ENCODE measurements at places on chromosomes 1 and 21. TPM values are rescaled to one million over a fixed set of nuclear protein-coding genes. Genes with fewer than 3 reads are reported as not detected.
A peak's percentile ranks its signal among the peaks of the same experiment; 100 is the strongest.

- no peak overlapping the region for H3K27ac ChIP-seq
- H3K36me3 ChIP-seq: no peaks in the 10 kb centered on the region
- no peak for DNase-seq
- no peak overlapping the region for H3K4me3 ChIP-seq
Observed at GRCh38 chr1:217275655-217276398, 355.1 kb downstream of the GPATCH2 start.

GRCh38 chr21:35559128-35559828 is 501.0 kb downstream of the SETD4 start:
- no peaks in the 10 kb centered on the region for H3K36me3 ChIP-seq
- H3K27me3 ChIP-seq: no peaks in the 10 kb centered on the region
- DNase-seq: no peak
- no peak overlapping the region for H3K4me3 ChIP-seq

ATP6V1G3 gene
- total RNA-seq: not detected

SNRPE gene
- 195 TPM for total RNA-seq

CDCA8 gene
- total RNA-seq: 33.2 TPM

GRCh38 chr21:46618738-46619379 is 14.0 kb upstream of the S100B start:
- H3K27ac ChIP-seq: no peak overlapping the region
- H3K36me3 ChIP-seq: no peaks in the 10 kb centered on the region
- H3K4me1 ChIP-seq: peaks cover 11% of the 10 kb centered on the region
- no peaks in the 10 kb centered on the region for H3K27me3 ChIP-seq

DNA sequence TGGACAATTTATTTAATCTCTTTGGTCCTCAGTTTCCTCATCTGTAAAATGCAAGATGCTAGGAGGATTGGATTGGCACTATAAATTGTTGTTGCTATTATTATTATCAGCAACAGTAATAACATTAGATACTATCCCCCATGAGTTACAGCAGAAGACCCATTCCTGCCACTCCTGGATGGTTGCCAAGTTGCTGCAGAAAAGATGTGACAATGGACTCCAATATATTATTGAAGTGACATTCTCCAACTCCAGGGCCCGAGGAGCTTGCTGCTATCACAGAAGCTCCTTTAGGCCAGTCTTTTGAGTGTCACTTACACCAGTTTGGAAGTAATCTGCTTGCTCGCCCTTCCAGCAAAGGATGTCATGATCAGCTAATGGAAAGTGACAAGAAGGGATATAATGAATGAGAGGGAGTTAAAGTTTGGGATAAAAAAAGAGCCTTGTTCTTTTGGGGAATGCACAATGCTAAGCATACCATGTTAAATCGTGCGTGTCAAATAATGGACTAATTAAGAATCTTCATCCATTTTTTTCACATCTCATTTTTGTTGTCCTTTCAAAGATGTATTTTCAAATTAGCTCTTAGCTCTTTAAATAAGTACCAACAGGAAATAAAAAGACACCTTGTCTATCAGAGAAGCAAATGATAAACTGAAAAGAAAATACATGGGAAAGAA is 19.5 kb upstream of the PROX1 start:
- no peaks in the 10 kb centered on the region for H3K36me3 ChIP-seq
- no peak overlapping the region for H3K4me3 ChIP-seq
- H3K27ac ChIP-seq: no peak overlapping the region
- peaks cover 72% of the 10 kb centered on the region for H3K27me3 ChIP-seq

DNA sequence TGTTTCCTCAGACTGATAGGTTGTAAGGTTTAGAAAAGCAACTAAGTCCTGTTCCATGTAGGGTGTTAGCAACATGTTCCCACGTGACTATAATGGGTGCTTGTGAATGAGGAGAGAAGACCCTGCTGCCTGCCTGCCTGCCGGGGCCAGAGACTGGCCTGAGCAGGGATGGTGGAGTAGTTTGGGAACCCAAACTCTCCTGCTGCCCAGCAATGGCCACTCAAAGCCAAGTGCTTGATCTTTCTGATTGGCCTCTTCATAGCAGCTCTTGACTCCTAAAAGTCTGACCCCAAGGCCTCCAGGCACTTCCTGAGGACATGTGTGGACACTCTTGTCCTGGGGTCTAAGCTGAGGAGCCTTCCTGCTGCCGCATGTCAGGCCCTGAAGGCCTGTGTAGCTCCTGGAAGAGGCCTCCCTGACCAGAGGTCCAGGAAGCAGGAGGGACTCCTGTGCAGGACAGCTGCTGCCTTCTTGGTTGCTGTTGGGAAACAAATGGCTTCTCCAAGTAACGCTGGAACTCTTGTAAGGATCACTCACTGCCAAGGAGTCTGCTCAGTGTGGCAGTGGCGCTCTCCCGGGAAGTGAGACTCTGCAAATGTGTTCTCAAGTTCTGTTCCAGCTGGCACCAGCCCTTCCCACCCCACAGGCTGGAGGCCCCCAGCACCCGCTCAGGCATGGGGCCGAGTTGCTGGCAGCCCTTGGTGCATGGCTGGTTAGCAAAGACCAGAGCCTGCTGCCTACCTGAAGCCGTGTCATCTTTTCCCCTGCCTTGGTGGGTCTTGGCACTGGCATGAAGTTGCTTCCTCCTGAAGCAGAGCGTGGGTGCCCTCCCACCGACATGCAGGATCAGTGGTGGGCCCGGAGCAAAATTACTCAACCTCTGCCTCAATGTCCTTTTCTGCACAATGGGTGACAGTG is 35.5 kb downstream of the MAN1C1 start:
- no peak overlapping the region for H3K4me3 ChIP-seq
- H3K27ac ChIP-seq: no peak overlapping the region
- no peaks in the 10 kb centered on the region for H3K4me1 ChIP-seq
- peaks cover 40% of the 10 kb centered on the region for H3K27me3 ChIP-seq
- H3K36me3 ChIP-seq: no peaks in the 10 kb centered on the region

GRCh38 chr1:234763367-234763766 is 153.4 kb upstream of the IRF2BP2 start:
- H3K27me3 ChIP-seq: no peaks in the 10 kb centered on the region
- no peaks in the 10 kb centered on the region for H3K4me1 ChIP-seq
- DNase-seq: no peak
- H3K27ac ChIP-seq: no peak overlapping the region
- H3K4me3 ChIP-seq: no peak overlapping the region
- no peaks in the 10 kb centered on the region for H3K36me3 ChIP-seq

DNA sequence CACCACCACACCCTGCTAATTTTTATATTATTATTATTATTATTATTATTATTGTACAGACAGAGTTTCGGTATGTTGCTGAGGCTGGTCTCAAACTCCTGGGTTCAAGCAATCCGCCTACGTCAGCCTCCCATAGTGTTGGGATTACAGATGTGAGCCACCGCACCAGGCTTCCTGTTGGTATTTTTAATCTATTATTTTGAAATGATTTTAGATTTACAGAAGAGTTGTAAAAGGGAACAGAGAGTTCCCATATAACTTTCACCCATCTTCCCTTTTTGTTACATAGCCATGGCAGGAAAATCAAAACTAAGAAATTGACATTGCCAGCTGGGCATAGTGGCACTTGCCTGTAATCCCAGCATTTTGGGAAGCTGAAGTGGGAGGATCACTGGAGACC is 42.9 kb upstream of the CITED4 start:
- no peaks in the 10 kb centered on the region for H3K27me3 ChIP-seq
- DNase-seq: no peak

SERPINC1 gene
- 0.59 TPM for total RNA-seq

DNA sequence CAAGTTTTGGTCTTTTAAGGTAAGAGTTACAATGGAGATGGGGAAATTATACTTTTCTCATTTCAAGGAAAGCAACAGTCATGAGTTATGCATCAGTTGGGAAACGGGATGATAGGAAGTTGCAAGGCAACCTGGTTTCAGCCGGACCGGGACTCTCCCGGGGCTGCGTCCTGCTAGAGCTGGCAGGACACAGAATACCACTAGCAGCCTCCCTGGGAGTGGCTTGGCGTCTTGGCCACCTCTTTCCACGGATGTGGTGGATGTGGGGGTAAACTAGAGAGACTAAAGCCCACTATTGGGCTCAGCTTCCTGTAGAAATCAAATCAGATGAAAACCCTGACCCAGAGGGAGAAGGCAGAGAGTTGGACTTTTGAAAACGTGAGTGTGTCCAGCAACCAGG is 71.9 kb downstream of the ADARB1 start:
- DNase-seq: no peak
- H3K27me3 ChIP-seq: peaks cover 29% of the 10 kb centered on the region
- H3K36me3 ChIP-seq: no peaks in the 10 kb centered on the region
- H3K4me1 ChIP-seq: no peaks in the 10 kb centered on the region
- no peak overlapping the region for H3K27ac ChIP-seq
- no peak overlapping the region for H3K4me3 ChIP-seq

CDCP2 gene
- not detected for total RNA-seq

- no peaks in the 10 kb centered on the region for H3K36me3 ChIP-seq
- H3K27me3 ChIP-seq: peaks cover 92% of the 10 kb centered on the region
- H3K4me3 ChIP-seq: no peak within 1 kb of the TSS
- H3K27ac ChIP-seq: no peak within 1 kb of the TSS
- H3K4me1 ChIP-seq: no peaks in the 10 kb centered on the region
Observed at GRCh38 chr21:44681861-44682579, at the start of gene KRTAP12-1. Gene KRTAP12-1 (minus strand): TSS chr21:44682163. CDS start chr21:44682123, 40 bp downstream.

GRCh38 chr1:170685166-170685565 is 21.2 kb downstream of the PRRX1 start:
- no peaks in the 10 kb centered on the region for H3K27me3 ChIP-seq
- H3K36me3 ChIP-seq: peaks cover 6% of the 10 kb centered on the region
- H3K27ac ChIP-seq: no peak overlapping the region
- H3K4me1 ChIP-seq: peaks cover 10% of the 10 kb centered on the region

IVL gene
- 1.9 TPM for total RNA-seq

GRCh38 chr1:119773711-119774241 is 5.1 kb upstream of the HMGCS2 start:
- peak overlapping the region; percentile 42 for H3K27ac ChIP-seq
- no peaks in the 10 kb centered on the region for H3K36me3 ChIP-seq
- H3K4me3 ChIP-seq: no peak overlapping the region
- DNase-seq: no peak

DNA sequence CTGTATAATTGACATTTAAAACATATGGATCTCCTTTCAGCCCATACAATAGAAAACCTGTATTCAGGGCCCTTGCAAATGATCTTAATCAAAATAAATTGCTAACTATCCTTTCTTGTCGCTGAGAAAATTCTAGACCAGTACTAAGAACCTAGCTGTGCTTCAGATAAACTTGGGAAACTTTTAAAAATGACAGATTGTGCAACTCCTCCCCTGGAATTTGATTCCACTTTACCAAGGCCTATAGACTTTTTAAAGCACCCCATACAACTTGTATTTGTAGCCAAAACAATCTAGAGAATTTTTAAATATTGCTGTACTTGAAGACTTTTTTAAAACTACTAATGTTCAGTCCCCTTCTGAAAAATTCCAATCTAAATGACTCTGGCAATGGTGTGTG is 51.6 kb downstream of the ZNF644 start:
- no peaks in the 10 kb centered on the region for H3K27me3 ChIP-seq
- DNase-seq: no peak
- no peak overlapping the region for H3K4me3 ChIP-seq
- H3K36me3 ChIP-seq: peaks cover 39% of the 10 kb centered on the region
- no peak overlapping the region for H3K27ac ChIP-seq

NUDT4B gene
- total RNA-seq: 0.78 TPM

- no peak overlapping the region for H3K27ac ChIP-seq
- peaks cover 26% of the 10 kb centered on the region for H3K27me3 ChIP-seq
- DNase-seq: no peak
- H3K4me1 ChIP-seq: no peaks in the 10 kb centered on the region
- peaks cover 3% of the 10 kb centered on the region for H3K36me3 ChIP-seq
Observed at GRCh38 chr1:2603521-2604155, 17.1 kb downstream of the PRXL2B start.

CHIA gene
- not detected for total RNA-seq

- H3K36me3 ChIP-seq: no peaks in the 10 kb centered on the region
- no peak for DNase-seq
- no peaks in the 10 kb centered on the region for H3K4me1 ChIP-seq
- H3K27ac ChIP-seq: no peak overlapping the region
- H3K27me3 ChIP-seq: no peaks in the 10 kb centered on the region
Observed at GRCh38 chr1:69846267-69846666, 278.5 kb downstream of the LRRC7 start.

DNA sequence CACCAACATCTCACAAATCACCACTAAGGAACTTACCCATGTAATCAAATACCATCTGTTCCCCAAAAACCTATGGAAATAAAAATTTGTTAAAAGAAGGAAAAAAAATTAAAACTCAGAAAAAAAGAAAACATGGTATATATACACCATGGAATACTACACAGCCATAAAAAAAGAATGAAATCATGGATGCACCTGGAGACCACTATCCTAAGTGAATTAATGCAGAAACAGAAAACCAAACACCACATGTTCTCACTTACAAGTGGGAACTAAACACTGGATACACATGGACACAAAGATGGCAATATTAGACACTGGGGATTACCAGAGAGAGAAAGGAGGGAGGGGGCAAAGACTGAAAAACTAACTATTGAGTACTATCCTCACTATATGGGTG is 50.4 kb downstream of the ZSWIM5 start:
- H3K27me3 ChIP-seq: peaks cover 26% of the 10 kb centered on the region
- no peak for DNase-seq
- H3K27ac ChIP-seq: no peak overlapping the region

DNA sequence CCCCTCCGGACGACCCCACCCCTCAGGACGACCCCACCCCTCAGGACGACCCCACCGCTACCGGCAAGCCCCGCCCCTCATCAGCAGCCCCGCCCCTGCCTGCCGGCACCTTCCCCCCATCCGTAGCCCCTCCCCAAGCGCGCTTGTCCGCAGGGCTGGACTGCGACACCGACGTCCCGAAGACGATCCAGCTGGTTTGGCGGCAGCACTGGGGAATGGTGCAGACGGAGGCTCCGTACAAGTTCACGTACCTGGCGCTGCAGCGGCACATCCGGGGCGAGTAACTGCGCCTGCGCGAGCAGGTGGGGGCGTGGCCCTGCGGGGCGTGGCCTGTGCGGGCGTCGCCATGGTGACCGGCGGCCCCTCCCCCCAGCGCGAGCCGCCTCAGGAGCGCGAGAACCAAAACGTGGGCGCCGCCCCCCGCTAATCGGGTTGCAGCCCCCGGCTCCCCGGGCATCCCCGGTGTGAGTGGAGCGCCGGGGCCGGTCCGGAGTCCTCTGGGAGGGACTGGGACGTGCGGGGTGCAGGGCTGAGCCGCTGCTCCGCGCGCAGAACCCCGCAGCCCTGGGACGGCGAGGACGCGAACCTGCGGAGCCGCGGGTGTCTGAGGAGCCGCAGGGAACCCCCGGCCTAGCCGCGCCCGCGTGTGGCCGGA is 4.9 kb downstream of the RNF223 start:
- H3K36me3 ChIP-seq: peaks cover 81% of the 10 kb centered on the region
- H3K4me3 ChIP-seq: peak overlapping the region; percentile 85
- H3K4me1 ChIP-seq: no peaks in the 10 kb centered on the region
- H3K27me3 ChIP-seq: no peaks in the 10 kb centered on the region

NES gene
- total RNA-seq: 7.4 TPM

DNA sequence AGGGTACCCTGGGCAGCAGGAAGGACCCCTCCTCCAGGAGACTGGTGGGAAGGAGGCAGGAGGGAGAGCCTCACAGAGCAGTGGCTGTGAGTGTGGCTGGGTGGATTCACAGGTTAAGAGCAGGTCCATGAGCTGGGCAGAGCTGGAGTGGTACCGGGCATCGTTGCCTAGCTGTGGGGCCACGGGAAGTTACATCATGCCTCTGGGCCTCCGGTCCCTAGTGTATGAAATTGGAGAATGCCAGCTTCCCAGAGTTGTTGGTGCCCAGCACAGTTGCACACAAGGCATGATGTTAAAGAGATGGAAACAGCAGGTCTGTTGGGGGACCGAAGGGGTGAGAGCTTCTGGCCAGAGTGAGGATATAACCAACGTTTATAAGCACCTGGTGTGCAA is 18.5 kb downstream of the FOXO6 start:
- peaks cover 56% of the 10 kb centered on the region for H3K27me3 ChIP-seq
- H3K4me1 ChIP-seq: peaks cover 13% of the 10 kb centered on the region
- peaks cover 19% of the 10 kb centered on the region for H3K36me3 ChIP-seq

GRCh38 chr1:63064135-63064534 is 258.2 kb upstream of the FOXD3 start:
- no peak overlapping the region for H3K27ac ChIP-seq
- H3K4me3 ChIP-seq: no peak overlapping the region
- no peak for DNase-seq
- peaks cover 13% of the 10 kb centered on the region for H3K27me3 ChIP-seq
- peaks cover 5% of the 10 kb centered on the region for H3K36me3 ChIP-seq
- H3K4me1 ChIP-seq: no peaks in the 10 kb centered on the region

All from Calu3 (cell line).